HepG2 (cell line): ENCODE measurements at places on chromosomes 3 and 15.
A peak's percentile ranks its signal among the peaks of the same experiment; 100 is the strongest.

DNA sequence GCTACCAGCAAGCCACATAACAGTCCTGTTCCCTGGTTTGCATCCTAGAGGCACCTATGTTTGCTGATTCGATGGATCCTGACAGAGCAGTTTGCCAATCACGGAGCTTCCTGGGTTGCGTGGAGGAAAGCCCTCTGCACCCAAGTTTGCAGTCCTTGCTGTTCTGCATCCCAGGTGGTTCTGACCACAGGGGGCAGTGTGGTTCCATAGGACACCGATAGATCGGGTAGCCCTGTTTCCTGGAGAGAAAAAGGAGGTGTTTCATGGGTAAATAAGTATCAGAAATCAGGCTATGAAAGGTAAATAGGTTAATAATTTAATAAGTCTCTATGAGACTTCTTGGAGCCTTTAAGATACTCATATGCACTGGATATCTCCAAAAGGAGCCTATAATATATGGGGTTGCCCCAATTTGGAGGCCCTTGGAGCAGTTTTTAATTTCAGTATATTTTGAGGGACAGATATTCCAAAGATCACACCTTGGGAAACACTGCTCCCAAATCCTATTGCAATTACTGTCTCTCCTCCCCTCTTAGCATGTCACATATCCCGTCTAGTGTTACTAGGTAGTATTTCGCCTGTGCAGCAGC lies 194.6 kb upstream of the TPM1 start:
- DNase-seq, result peak; percentile 44

GRCh38 chr3:172094621-172095557 lies 55.5 kb downstream of the FNDC3B start:
- no peak for DNase-seq

GRCh38 chr3:129783470-129783869 lies 110.0 kb downstream of the TMCC1 start:
- no peak for DNase-seq

GRCh38 chr15:45943240-45943639 lies 308.4 kb downstream of the SQOR start:
- peak; percentile 50 for DNase-seq

- DNase-seq, result peak; percentile 90
Measured at GRCh38 chr3:157130467-157131251, 29.3 kb downstream of the CCNL1 start.

- DNase-seq, result no peak
Measured at GRCh38 chr3:180611006-180611405, 9.0 kb downstream of the TTC14 start.

DNA sequence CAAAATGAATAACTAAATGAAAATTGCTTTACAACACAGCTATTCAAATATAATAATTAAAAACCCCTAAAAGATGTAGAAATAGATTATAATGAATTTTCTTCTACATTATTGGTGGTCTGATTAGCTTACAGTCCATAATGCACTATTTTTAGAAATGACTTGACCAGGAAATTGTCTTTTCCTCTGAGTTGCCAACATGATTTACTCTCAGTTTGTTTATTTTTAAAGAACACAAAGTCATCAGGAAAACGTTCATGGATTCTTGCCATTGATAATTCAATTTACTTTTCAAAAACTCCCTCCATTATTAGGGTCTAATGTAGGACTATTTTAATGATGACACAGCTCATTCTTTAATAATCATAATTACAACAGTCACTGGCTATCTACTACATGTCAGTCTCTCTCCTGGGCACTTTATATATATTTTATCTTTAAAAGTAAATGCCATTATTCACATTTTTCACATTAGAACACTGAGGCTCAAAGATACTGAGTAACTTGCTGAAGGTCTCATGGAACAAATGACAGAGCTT lies 1.1 kb downstream of the TM4SF18 start:
- DNase-seq, result no peak

GRCh38 chr15:35393398-35393797 lies 152.6 kb downstream of the DPH6 start:
- no peak for DNase-seq

DNA sequence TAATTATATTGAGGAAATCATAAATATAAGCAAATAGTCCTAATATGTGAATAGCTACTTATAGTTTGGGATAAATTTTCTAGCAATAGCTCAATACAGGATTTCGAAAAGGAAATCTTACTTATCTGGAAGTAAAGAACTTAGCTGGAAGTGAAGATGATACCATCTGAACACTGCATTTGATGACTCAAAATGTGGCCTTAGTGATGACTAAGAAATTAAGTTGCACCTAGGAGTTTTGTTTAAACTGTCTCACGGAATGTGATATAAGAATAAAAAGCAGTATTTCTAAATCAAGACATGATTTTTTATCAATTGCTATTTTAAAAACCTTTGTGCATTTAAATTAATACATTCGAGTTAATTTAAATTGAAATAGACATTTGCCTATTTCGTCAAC lies 91.2 kb downstream of the EOMES start:
- DNase-seq, result no peak

DNA sequence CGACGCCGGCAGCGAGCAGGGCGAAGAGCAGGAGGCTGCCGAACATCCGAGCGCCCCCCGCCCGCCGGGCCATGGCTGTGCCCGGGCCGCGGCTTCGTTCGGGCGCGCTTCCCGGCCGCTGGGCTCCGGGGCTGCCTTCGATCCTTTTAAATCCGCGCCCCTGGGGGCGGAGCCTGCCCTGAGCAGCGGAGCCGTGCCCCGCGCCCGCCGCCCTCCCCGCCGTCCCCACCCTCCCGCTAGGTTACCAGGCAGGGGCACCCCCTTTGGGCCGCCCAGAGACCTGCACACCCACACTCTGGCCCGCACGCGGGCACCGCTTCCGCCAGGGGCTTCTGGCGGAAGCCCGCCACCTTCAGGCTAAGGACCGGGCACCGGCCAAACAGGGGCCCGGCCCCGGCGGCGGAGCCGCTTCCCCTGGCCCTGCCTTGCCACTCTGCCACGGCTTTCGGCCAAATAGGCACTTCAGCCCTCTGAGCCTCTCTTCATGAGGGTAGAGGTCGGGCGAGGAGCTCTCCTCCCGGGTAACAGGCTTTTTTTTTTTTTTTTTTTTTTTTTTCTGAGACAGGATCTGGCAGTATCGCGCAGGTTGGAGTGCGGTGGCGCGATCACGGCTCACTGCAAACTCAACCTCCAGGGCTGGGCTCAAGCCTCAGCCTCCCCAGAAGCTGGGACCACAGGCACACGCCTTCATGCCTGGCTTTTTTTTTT lies at the start of gene NMB:
Gene NMB, minus strand, starts transcription at position 120 of the 708 bp plus-strand sequence. Its CDS starts 47 bp downstream, at position 73.
- DNase-seq, result peak; percentile 81

- peak; percentile 97 for DNase-seq
Measured at GRCh38 chr15:78988361-78988911, 43.6 kb upstream of the CTSH start.

GRCh38 chr3:149216193-149216869 lies 5.3 kb downstream of the CP start:
- peak; percentile 37 for DNase-seq

DNA sequence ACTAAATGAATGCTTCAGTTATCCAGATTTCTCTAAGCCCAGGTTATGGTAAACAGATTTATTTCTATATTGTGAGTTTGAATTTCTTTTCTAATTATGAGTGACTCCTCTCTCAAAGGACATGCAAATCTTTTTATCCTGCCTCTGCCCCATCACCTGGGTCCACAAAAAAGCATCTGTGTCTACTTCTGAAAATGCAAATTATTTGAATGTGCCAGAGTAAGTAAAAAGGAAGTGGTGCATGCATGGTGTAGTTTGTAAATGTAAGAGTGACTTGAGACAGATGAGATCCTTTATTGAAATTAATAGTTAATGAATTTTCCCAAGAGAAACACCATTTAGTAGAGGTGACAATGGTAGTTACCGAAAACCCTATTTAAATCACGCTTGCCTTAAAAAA lies 26.9 kb downstream of the MCTP2 start:
- DNase-seq, result no peak

GRCh38 chr3:105365081-105365390 lies 1.7 kb upstream of the ALCAM start:
- DNase-seq, result no peak

- no peak for DNase-seq
Measured at GRCh38 chr3:17290894-17291293, 406.1 kb downstream of the PLCL2 start.

GRCh38 chr3:181932039-181932438 lies 220.3 kb downstream of the SOX2 start:
- DNase-seq, result no peak

- DNase-seq, result no peak
Measured at GRCh38 chr3:71659864-71660591, 65.2 kb downstream of the EIF4E3 start.

- peak; percentile 25 for DNase-seq
Measured at GRCh38 chr3:123733805-123734526, 149.1 kb upstream of the HACD2 start.

DNA sequence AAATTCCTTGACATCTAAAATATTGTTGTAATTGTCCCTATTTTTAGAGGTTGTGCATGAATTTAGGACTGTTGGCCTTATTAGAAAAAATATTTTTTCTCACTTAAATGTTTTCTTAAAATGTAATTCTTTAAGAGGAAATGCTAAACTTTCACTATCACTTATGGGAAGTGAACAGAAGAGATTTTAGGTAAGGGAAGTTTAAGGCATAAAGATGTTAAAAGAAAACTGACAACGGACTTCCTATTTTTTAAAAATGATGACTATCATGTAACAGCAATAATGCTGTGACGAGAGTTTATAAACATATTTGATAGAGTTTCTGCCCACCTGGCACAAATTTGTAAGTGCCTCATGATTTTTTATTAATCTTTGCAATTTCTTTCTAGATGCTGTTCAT lies 3.1 kb downstream of the C3orf38 start:
- no peak for DNase-seq
